ENCODE measurements at places on chromosomes 2 and 18.

DNA sequence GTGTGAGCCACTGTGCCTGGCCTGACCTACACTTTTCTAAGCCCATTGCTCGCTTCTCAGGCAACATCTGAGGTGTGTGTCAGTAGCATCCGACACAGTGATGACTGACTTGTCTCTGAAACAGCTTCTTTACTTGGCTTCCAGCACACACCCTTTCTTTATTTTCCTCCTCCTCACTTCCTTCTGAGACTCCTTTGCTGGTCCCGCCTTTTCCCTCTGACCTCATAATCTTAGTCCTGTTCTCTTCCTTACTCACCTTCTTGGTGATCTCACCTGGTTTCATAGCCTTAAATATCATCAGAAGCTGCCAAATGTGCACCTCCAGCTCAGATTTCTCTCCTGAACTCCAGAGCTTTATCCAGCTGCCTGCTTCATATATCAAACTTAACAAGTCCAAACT is 66.6 kb upstream of the PELI1 start:
- DNase-seq = no peak

- DNase-seq = peak; percentile 84
These were observed 22.7 kb upstream of the PDIA6 start for GRCh38 chr2:10835052-10835970.

DNA sequence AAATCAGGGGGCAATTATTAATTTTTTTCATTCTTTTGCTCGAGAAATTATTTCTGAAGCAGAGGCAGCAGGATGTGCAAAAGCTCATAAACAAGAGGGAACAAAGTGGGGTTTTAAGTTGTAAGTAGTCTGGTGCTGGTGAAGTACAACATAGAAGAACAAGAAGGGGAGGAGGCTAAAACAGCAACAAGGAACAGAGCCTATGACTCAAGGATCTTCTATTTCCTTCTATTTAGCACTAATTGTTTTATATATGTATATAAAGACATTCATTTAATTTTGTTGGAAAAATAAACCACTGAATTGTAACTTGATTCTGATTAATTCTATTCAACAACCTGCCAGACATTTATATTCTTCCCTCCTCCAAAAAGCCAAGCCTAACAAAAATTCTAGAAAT is 35.0 kb downstream of the YES1 start:
- DNase-seq = no peak

- DNase-seq = no peak
These were observed 5.4 kb upstream of the MALL start for GRCh38 chr2:110121052-110121334.

- DNase-seq = no peak
These were observed 1.4 kb upstream of the CAPN10 start for GRCh38 chr2:240585101-240585500.

GRCh38 chr2:61994531-61994930 is 89.1 kb downstream of the COMMD1 start:
- DNase-seq = no peak

Data from stimulated activated CD4-positive, alpha-beta T cell treated with anti-CD3 and anti-CD28 coated beads, Interleukin-12 subunit alpha, Interleukin-12 subunit beta, amount 100 ng/mL, for 4 hours (primary cell).